ENCODE measurements at places on chromosomes 5 and 9. TPM values are rescaled to one million over a fixed set of nuclear protein-coding genes. Genes with fewer than 3 reads are reported as not detected.

PCDHAC1 gene
- under 0.01 TPM for total RNA-seq

OLFML2A gene
- total RNA-seq, result 0.32 TPM

ZFP37 gene
- total RNA-seq, result 0.97 TPM

STPG3 gene
- total RNA-seq, result not detected

PMPCA gene
- total RNA-seq, result 60.7 TPM

PROB1 gene
- 0.65 TPM for total RNA-seq

PCDHAC2 gene
- total RNA-seq, result 0.30 TPM

PKD2L2 gene
- not detected for total RNA-seq

CRHBP gene
- 0.15 TPM for total RNA-seq

FOXD4L4 gene
- total RNA-seq, result under 0.01 TPM

ZNF354C gene
- total RNA-seq, result 7.9 TPM

ELOVL7 gene
- 0.61 TPM for total RNA-seq

SPATA31A5 gene
- total RNA-seq, result not detected

GABRA6 gene
- not detected for total RNA-seq

ZNF883 gene
- total RNA-seq, result 0.32 TPM

PCDHB11 gene
- total RNA-seq, result under 0.01 TPM

RBM22 gene
- total RNA-seq, result 20.1 TPM

TRMT10B gene
- total RNA-seq, result 2.9 TPM

PCDHB10 gene
- 0.30 TPM for total RNA-seq

UBAP2 gene
- 14.9 TPM for total RNA-seq

REXO4 gene
- 16.2 TPM for total RNA-seq

HSPA9 gene
- total RNA-seq, result 389 TPM

PCDHB16 gene
- under 0.01 TPM for total RNA-seq

CCDC127 gene
- 5.8 TPM for total RNA-seq

TMEM174 gene
- total RNA-seq, result not detected

SETX gene
- 73.7 TPM for total RNA-seq
